Fibroblast of skin of left quadriceps (primary cell): ENCODE measurements at places on chromosomes 12 and 14.
A peak's percentile ranks its signal among the peaks of the same experiment; 100 is the strongest.

GRCh38 chr12:81564237-81564636 is 194.9 kb downstream of the PPFIA2 start:
- no peak for DNase-seq

DNA sequence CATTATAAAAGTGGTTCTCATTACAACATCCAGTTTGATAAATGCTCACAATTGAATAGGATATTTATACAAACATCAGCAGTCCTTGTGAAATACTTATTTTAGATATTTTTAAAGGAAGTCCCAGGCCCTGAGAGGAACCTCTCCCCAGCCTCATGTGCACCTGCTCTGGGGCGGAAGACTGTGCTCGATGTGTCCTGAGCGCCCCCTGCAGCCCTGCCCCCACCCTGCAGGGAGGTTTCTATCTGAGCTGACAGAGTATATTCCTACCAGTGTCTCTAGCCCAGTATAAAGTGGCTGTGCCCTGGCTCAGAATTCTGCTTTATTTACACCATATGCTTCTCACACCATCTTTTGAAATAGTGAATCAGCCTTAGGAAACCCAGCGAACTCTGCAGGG is 1349.1 kb downstream of the TMEM121 start:
- no peak for DNase-seq

DNA sequence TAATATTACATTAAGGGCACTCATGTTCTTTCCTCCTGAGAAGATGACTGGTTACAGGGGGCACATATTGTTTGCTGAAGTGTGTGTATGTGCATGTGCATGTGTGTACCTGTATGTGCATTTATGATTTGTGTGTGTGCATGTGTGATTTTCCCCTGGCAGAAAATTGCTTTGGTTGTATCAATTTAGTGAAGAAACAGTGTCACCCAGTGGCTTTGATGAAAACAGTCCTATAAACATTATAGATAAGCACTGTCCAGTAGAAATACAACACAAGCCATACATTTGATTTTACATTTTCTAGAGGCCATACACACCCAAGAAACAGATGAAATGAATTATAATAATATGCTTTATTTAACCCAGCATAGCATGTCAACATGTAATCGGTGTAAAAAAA is 8.6 kb downstream of the PDE3A start:
- DNase-seq: no peak

DNA sequence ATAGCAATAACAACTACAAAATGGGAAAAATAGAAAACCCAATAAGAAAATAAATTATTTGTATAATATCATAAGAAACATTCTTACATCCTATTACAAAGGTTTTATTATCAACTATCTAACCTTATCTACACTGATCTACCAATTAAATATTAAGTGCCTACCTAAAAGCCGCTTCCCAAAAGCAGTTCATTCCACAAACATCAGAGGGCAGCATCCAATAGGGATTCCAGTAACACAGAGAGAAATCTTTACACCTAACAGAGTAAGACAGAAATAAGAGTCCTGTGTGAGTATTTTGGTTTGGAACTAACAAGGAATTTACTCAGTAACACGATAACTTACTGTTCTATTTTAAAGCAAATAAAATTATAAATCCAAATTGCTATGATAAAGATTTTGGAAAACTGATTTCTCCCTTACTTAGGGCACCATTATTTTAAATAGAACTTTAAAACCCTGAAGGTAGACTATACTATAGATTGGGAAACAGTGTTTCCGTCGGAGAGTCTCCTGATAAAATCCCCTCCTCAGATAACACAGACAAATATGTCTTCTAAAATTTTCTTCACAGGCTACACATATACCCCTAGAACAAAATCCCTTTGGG is 15.0 kb downstream of the GXYLT1 start:
- peak; percentile 57 for DNase-seq

DNA sequence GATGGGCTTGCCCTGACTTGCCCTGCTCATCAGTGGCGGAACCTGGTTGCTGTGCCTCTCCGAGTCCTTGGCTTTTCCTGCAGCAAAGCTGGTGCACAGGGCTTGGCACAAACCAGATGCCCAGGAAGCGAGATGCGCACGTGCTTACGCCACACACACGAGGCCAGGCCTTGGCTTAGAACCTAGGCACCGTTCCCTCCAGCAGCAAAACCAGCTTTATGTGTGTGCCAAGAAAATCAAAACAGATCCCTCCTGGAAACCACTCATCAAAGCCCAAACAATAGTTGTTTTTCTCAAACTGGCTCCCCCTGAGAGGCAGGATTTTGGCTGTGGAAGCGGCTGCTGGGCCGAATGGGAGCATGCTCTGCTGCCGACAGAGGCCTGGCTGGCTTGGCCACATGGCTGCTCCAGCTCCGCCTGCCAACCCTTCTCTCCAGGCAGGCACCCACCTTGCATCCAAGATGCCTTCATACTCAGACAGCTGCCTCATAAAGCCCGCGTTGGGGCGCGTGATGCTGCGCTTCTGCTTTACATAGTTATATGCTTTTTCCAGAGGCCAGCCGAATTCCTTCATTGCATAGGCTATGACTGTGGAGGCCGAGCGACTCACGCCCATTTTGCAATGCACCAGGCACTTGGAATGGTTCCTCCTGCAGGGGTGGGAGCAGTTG is 58.7 kb downstream of the SSH1 start:
- peak; percentile 47 for DNase-seq

GRCh38 chr12:92088805-92089204 is 56.8 kb downstream of the BTG1 start:
- no peak for DNase-seq
